Activated CD4-positive, alpha-beta T cell treated with anti-CD3 and anti-CD28 coated beads for 36 hours (primary cell): ENCODE measurements at places on chromosomes 3 and 15.

- DNase-seq, result no peak
Measured at GRCh38 chr3:36397841-36398240, 17.5 kb downstream of the STAC start.

DNA sequence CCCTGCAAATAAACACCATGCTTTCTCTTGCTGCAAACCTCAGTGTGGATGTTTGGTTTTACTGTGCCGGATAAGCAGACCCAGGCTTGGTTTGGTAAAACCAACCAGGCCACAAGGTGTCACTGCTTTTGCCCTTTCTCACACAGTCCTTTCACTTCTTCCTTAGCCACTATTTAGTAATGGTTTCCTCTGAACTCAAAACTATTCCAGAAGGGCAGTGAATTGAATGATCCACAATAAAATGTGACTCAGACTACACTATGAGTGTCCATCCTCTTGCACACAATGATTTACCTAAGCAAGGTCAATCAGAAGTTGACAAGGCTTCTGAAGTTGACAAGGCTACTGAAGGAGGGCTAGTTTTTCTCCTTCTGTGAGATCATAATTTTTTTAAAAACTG, 552.4 kb upstream of the CCDC54 start:
- DNase-seq, result peak; percentile 8

DNA sequence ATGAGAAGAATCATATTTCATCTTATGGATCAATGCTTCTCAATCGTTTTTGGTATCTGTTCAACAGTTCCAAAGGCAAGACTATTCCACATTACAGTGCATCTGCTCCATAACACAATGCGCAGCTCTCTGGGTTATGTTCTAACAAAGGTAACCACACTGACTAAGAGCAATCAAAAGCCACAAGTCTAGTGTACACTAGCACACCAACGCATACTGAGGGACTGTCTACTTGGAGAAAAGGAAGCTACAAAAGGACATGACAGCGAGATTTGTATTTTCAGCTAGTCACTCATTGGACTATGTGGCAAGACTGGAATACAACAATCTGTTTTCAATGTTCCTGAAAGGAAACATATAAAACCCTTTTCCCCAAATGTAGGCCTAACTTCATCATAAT, 35.8 kb downstream of the SETD2 start:
- DNase-seq, result no peak

DNA sequence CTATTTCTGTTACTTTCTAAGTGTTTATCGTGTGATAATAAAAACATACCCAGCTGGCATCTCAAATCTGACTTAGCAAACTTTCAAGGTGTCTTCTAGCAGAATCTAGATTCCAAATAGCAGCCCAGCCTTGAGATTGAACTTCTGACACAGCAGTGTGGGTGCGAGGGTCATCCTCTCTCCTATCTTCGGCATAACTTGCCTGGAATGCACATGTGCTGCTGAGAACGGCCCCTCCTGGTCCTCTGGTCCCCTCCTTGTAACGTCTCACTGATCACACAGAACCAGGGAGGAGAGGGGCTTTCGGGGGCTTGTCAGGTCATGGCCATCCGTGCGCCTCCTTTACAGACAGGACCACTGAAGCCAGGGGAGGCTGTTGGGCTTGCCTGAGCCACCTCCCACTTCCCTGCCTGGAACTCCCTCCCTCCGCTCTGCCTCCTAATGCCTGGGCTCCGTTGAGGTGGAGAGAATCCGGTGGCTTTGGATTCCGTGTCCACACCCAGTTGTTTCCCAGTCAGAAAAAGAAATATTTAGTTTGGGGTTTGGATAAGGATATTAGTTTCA, 344.4 kb upstream of the C2CD4B start:
- no peak for DNase-seq

- DNase-seq, result peak; percentile 14
Measured at GRCh38 chr3:75294124-75294523, 370.0 kb upstream of the FRG2C start.

- no peak for DNase-seq
Measured at GRCh38 chr3:42708611-42709151, 6.1 kb upstream of the HHATL start.

DNA sequence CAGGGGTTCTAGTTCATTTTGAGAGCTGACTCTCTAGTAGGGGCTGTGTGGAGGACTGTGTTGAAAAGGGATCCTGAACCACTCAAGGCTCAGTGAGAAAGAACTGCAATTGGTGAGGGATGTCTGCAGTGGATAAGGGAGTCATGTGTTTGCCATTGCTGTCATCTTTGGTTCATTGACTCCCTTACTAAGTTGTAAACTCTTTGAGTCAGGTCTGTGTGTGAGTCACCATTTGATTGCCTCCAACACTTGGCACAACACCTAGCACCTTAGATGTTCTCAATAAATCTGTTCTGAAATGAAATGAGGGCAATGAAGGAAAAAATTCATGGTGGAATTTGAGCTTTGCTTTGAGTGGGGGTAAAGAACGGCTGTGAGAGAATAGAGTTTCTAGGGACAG, 51.7 kb downstream of the PLS1 start:
- DNase-seq, result no peak

DNA sequence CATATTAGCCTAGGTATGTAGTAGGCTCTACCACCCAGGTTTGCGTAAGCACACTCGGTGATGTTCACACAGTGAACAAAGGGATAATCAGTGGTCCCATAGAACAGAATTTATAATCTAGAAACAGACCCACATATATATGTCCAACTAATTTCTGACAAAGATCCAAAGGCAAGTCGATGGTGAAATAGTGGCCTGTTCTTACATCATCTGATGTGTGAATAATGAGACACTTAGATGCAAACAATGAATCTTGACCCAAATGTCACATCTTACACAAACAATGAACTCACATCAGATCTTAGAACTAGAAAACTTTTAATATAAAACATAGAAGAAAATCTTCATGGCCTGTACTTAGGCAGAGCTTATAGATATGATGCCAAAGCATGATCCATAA, 17.6 kb upstream of the TM2D3 start:
- DNase-seq, result no peak

DNA sequence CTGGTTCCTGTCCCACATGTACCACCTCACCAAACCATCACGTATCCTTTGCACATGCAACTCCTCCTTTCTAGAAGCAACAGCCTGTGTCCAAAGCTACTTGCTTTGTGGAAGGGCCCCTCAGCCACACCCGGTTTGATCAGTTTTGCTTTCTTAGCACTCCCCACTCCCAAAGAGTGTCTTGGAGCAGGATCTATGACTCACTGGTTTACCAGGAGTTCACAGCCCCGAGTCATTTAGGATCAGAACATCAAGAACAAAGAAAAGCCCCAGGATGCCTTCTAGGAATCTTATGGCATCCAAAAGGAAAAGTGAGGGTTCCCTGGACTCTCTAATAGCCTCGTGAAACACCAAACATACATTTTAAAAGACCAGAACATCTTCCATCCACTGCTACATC, 50.7 kb upstream of the IGF1R start:
- no peak for DNase-seq

GRCh38 chr3:4406746-4407568, 60.1 kb downstream of the SUMF1 start:
- no peak for DNase-seq

GRCh38 chr3:112675349-112675748, 34.4 kb upstream of the CCDC80 start:
- DNase-seq, result no peak

DNA sequence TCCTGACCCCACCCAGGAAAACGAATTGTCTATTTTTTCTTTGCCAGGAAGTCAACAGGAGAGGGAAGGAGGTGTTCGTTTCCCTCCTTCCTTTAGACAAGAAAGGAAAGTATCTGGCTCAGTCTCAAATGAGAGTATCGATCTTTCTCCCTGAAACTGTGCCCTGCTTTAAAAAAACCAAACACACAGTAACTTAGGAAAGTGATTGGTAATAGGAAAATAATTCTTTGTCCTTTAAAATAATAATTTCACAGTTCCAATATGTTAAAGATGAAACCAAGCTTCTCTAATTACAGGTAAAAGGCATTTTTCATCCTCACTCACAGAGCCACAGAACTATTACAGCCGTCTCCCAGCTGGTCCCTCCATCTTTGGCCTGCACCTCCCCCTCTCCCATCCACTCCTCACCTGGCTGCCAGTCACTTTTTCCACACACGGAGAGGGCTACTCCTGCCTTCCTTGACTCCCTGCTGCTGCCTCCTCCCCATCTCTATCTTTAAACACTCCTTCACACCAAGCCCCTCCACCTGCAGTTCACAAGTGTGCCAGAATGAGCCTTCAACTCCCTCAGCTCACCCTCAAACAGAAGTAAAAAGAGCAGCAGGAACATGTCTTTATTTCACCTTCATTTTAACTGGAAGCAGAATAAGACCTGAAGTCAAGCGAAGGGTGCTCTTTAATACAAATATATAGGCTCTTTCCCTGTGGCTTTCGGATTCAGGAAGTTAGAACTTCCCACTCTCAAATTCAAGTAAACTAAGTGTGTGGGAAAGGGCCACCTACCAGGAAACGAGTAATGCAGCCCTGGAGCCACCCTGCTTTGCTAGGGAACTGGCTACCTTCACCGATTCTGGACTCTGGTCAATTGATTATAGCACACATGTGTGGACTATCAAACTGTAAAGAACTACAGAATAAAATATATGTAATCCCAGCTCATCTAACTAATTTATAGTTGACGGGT, 116.4 kb downstream of the SENP2 start:
- DNase-seq, result no peak

- no peak for DNase-seq
Measured at GRCh38 chr3:100891827-100892226, 101.4 kb downstream of the ABI3BP start.

GRCh38 chr3:113662824-113663223, 33.6 kb downstream of the USF3 start:
- no peak for DNase-seq

- DNase-seq, result no peak
Measured at GRCh38 chr15:82568986-82569385, 28.7 kb upstream of the RPS17 start.

GRCh38 chr3:179666030-179666429, 13.2 kb downstream of the USP13 start:
- DNase-seq, result no peak

DNA sequence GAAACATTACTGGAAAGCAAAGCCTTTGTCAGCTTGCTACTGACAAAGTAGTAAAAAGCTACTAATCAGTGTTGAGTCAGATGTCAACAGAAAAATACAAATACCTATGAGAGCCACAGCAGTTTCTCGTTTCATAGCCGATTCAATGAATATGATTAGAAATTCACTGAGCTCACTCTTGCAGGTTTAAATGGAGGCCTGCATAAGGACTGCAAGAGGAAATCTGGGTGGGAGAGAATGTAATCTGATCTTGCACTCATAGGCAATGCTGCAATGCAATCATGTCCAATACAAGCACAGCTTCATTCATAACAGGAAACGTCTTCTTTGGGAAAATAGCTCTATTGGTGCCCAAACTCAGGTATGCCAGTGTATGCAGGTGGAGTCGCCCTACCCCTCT, 608.8 kb downstream of the ROBO2 start:
- no peak for DNase-seq

DNA sequence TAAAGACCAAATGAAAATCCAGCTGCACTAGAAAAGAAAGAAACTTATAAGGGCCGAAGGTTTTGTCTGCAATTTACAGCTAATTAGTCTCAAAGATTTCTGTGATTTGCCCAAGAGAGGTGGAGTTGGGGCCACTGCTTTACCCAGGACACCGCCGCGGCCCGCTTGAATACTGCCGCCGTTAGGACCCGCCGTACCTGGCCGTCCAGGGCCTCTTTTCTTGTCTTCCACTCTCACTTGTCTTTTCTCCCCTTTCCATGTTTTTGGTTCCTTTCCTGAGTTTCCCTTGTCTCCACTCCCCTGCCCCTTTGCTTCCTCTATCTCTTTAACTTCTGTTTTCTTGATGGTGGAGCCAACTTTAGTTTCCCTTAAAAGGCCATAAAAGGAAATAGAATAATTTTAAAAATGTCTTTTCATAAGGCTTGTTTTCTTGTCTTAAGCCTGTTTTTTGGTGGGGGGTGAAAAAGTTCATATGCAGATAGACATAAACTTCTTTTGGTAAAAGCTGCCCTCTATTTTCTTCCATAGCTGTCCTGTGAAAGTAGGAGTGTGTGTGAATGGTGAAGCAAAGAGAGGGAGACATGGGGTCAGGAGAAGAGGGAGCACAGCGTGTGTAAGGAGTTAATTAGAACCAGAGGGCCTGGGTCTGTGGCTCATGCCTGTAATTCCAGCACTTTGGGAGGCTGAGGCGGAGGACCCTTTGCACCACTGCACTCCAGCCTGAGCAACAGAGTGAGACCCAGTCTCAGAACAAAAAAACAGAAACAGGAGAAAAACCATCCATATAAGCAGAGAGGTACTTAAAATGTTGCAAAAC, 16.0 kb upstream of the CCNL1 start:
- DNase-seq, result peak; percentile 49

DNA sequence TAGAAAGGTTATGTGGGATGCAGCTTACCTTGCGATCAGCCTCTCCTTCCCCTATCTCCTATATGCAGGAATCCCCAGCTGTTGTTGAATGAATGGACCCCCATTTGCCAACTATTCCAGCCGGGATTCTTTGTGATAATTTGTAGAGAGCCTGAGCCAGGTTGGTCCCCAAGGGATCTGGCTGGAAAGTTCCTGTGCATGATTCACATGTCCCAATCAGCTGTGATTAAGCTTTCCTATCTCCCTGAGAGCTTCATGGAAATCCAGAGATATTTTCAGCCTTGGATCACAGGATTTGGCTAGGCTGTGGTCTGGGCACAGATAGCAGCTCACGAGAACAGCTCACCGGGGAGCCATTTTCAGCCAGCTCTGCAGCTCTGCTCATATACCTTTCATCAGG, 76.7 kb downstream of the ARNT2 start:
- DNase-seq, result no peak
